ENCODE measurements at places on chromosomes 4 and X.

GRCh38 chrX:39320165-39320564 is 518.9 kb downstream of the MID1IP1 start:
- no peak for DNase-seq

GRCh38 chrX:2434270-2435163 is 66.3 kb downstream of the DHRSX start:
- DNase-seq = no peak

DNA sequence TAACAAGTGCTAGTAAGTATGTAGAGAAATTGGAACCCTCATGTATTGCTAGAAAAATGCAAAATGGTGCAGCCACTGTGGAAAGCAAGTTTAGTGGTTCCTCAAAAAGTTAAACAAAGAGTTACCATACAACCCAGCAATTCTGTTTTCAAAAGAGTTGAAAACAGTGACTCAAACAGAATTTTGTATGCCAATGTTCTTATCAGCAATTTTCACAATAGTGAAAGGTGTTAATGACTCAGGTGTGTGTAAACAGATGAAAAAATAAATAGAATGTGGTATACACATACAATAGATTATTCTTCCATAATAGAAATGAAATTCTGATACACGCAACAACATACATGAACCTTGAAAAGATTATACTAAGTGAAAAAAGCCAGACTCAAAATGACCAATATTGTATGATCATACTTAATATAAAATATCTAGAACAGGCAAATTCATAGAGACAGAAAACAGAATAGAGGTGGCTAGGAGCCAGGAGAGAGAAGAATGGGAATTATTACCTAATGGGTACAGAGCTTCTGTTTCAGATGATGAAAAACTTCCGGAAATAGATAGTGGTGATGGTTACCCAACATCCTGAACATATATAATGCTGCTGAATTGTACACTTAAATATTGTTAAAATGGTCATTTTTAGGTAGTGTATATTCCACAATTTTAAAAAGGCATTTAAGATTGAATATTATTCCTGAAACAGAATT is 51.6 kb downstream of the WDFY3 start:
- no peak for DNase-seq

- no peak for DNase-seq
Measured at GRCh38 chrX:112266136-112266535, 183.6 kb upstream of the TRPC5 start.

GRCh38 chrX:53050841-53051240 is 2.3 kb downstream of the GPR173 start:
- DNase-seq = peak; percentile 17

DNA sequence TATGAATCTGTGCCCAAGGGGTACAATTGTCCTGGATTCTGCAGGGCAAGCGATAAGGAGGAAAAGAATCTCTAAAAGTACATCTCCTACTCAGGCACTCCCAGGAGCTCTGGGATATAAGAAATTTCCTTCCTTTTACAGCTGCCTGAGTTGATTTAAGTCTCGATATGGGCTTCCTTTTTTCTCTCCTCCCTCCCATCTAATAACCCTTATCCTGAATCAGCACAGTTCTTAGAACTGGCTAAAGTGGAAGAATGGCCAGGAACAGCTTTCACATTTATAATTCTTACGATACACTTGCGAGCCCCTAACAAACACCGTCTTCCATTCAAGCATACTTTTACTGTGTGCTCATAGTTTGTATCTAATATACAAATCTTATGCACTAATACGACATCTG is 21.2 kb downstream of the LRP2BP start:
- DNase-seq = no peak

DNA sequence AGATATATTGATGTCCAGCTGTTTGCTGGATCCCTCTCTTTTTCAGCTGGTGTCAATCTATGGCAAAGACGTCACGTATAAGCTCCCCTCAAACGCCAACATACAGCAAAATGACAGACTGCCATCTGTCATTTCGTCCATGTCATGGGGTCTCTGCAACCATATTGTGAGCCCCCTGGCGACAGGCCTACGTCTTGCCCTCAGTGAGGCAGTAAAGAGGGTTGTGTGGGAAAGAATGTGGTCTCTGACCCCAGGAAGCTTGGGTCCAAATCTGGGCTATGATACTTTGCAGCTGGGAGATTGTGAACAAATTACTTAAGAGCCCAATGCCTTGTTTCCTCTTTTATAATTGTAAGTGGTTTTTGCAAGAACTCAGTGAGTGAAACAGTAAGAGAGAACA is 7.4 kb downstream of the SUPT20HL2 start:
- DNase-seq = no peak

GRCh38 chr4:147843162-147843561 is 111.3 kb downstream of the ARHGAP10 start:
- no peak for DNase-seq

DNA sequence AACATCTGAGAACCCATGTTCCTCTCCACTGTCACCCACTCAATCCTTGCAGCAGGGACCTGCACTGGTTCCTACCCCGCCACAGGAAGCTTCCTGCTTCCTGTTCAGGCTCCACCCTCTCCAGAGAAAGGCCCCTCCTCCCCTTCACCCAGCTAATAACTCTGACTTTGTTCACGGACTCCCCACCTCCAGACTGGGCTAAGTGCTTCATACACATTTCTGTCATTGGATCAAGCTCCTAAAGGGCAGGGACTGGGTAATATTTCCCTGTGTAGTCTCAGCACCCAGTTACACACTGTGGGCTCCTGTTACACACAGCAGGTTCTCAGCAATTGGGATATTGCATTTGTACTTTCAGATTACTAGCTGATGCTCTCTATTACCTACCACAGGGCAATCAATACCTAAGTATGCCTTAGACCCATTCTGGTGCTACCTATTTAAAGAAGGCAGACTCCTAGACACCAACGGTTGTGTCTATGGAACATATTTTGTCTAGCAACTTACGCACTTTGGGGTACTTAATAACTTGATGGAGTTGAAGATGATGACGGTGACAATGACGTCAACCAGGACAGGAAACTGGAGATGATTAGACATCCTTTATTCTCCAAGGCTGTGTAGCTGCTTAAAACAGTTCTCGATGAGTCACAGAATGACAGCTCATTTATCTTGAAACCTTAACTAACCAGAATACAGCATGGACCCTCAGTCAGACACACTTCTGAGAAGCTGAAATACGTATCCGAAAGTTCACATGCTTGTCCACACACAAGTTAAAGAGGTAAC is 58.1 kb downstream of the MAML3 start:
- DNase-seq = peak; percentile 97

DNA sequence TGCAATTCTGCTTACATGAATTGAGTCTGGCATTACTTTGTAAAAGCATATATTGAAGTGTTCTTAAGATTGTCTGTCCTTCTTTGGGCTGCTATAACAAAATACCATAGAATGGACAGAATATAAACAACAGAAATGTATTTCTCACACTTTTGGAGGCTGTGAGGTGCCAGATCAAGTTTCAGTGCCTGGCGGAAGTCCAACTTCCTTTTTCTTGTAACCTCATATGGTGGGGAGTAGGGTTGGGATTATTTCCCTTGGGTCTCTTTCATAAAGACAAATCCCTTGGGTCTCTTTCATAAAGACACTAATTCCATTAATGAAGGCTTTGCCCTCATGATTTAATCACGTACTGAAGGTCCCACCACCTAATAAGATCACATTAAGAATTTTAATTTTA is 199.3 kb upstream of the GRID2 start:
- DNase-seq = no peak

- DNase-seq = no peak
Measured at GRCh38 chr4:73375328-73375741, 28.8 kb upstream of the ALB start.

- DNase-seq = peak; percentile 14
Measured at GRCh38 chr4:94690851-94691254, 66.9 kb upstream of the BMPR1B start.

DNA sequence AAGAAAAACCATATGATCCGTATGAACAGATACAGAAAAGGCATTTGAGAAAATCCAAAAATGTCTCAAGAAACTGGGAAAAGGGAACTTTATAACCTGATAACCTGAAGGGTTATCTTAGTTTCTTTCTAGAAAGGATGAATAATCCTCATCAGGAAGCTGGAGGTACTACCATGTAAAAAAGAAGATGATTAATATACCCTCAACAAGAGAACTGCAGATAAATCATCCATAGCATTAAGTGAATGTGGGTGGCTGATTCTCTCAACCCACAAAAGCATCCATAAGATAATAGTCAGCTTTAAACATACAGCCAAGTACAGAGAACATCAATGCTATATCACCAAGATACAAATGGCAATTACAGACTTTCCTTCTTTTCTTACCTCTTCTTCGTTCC is 26.4 kb downstream of the ANAPC10 start:
- no peak for DNase-seq

DNA sequence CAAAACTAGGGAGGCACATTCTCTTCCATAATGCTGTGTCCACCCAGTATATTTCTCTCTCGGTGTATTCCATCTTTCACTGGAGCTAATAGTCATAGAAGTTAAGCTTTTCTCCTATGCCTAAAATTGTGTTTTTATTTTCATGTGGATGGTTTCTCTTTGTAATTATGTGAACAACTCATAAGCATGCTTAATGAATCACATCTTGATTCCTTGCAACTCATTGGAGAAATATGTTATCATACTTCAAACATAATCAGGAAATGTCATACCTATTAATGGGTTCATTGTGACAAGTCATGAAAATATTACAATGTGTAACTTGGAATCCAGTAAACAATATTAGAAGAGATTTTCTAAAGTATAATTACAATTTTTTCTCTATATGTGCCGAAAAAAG is 186.3 kb downstream of the SLC7A11 start:
- DNase-seq = no peak

GRCh38 chr4:42361456-42361855 is 35.8 kb upstream of the SHISA3 start:
- no peak for DNase-seq

- peak; percentile 20 for DNase-seq
Measured at GRCh38 chr4:56289934-56290333, 97.4 kb downstream of the AASDH start.

DNA sequence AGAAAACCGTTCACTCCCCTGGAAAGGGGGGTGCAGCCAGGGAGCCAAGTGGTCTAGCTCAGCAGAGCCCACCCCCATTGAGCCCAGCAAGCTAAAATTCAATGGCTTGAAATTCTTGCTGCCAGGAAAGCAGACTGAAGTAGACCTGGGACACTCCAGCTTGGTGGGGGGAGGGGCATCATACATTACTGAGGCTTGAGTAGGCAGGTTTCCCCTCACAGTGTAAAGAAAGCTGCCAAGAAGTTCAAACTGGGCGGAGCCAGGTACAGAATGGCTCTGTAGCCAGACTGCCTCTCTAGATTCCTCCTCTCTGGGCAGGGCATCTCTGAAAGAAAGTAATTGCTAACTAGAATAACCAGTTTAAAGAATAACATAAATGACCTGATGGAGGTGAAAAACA is 372.3 kb upstream of the F9 start:
- no peak for DNase-seq

DNA sequence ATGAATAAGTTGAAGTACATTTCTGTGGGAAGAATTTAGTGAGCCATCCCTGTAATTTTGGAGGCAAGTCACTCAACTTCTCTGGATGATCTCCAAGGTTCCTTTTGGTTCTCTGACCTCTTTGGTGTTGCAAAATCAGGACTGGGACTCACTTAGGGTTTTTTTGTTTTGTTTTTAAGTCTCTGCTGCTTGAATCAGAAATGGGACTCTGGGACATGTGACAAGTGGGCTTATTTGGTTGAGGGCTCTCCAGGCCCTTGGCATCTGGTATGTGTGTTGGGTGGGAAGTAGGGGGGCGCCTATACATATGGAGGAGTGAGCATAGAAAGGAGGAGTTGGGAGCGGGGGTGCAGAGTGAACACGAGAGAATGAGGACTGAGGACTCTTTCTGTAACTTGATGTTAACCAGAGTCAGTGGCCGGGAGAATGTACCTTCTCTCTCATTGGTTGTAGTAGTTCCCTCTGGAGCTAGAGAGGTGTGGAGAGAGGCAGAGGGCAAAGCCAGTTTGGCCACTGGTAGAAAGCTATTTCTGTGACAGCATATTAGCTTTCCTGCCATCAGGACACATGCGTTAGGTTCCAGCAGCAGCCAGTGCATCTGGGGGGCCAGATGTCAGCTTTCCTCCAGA is 1.9 kb downstream of the ARHGAP10 start:
- DNase-seq = peak; percentile 31

- no peak for DNase-seq
Measured at GRCh38 chrX:71636438-71637252, 18.3 kb upstream of the CXCR3 start.

GRCh38 chr4:54548098-54548620 is 109.6 kb upstream of the KIT start:
- DNase-seq = no peak

- peak; percentile 45 for DNase-seq
Measured at GRCh38 chr4:76585897-76586360, 150.9 kb downstream of the SHROOM3 start.

DNA sequence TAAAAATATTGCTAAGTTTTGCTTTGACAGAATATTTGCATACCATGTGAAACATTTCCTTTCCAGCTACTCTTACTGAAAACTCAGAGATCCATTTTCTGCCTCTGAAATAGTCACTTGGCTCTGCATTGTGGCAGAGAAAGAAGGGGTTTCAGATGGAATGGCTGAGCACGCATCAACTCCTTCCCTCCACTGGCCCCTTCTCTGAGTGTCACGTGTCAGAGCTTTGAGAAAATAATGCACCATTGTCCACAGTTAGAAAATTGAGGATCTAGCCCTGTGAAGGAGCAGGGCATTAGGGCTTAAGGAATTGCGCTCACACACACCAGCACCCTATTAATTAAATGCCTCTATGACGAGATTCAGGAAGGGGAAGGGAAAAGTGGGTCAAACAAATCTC is 78.8 kb upstream of the FAT4 start:
- DNase-seq = no peak

- peak; percentile 19 for DNase-seq
Measured at GRCh38 chrX:48703642-48704481, 7.3 kb downstream of the SUV39H1 start.

DNA sequence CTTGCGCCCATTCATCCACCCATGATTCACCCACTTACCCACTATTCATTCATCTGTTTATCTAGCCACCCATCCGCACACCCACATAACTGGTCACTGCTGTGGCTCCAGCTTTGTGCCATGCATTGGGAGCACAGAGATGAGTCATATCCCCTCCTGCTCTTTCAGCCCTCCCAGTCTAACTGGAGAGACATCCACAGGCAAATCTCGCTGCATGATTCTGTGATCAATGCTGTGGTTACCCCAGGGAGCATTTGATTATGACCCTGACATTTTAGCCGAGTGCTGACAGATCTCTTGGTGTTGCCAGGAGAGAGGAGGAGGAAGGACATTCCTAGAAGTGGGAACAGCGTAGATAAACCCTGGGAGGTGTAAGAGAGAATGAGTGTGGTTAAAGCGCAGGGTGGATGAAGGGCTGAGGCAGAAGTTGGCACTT is 10.4 kb upstream of the PORCN start:
- DNase-seq = peak; percentile 68

DNA sequence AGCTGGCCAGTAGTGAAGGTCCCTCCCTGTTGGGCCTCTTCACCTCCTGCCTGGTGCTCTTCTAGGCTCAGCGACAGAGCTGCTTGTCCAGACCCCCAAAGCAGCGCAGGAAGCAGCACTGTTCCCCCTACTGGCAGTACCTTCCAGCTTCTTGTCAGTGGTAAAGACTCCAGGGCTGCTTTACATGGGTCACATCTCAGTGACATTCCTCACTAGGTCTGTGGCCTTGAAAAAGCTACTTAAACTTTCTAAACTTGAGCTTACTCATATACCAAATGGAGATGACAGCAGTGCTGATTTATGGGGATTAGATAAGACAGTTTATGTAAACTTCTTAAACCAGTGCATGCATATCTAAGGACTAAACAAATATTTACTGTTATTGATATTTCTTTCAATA is 117.3 kb downstream of the FAT4 start:
- DNase-seq = peak; percentile 12

GRCh38 chrX:56782791-56783449 is 53.9 kb downstream of the NBDY start:
- DNase-seq = no peak
